Fibroblast of skin of left quadriceps (primary cell): ENCODE measurements at places on chromosomes 5 and 9.

GRCh38 chr5:58255970-58256369 lies 203.9 kb downstream of the PLK2 start:
- DNase-seq = no peak

- peak; percentile 12 for DNase-seq
These were observed 118.8 kb downstream of the GALNT10 start for GRCh38 chr5:154309371-154309745.

DNA sequence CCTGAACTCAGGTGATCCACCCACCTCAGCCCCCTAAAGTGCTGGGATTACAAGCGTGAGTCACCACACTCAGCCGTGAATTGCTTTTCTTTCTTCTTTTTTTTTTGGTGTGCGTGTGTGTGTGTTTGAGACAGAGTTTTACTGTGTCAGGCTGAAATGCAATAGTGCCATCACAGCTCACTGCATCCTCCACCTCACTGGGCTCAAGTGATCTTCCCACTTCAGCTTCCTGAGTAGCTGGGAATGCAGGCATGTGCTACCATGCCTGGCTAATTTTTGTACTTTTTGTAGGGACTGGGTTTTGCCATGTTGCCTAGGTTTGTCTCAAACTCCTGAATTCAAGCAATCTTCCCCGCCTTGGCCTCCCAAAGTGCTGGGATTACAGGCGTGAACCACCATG lies 113.7 kb upstream of the HAPLN1 start:
- DNase-seq = no peak

GRCh38 chr5:40436535-40437237 lies 243.0 kb upstream of the PTGER4 start:
- DNase-seq = no peak

GRCh38 chr9:122086873-122087272 lies 6.2 kb downstream of the TTLL11 start:
- DNase-seq = no peak
